KBM-7 (cell line): ENCODE measurements at places on chromosomes 16 and 17.

DNA sequence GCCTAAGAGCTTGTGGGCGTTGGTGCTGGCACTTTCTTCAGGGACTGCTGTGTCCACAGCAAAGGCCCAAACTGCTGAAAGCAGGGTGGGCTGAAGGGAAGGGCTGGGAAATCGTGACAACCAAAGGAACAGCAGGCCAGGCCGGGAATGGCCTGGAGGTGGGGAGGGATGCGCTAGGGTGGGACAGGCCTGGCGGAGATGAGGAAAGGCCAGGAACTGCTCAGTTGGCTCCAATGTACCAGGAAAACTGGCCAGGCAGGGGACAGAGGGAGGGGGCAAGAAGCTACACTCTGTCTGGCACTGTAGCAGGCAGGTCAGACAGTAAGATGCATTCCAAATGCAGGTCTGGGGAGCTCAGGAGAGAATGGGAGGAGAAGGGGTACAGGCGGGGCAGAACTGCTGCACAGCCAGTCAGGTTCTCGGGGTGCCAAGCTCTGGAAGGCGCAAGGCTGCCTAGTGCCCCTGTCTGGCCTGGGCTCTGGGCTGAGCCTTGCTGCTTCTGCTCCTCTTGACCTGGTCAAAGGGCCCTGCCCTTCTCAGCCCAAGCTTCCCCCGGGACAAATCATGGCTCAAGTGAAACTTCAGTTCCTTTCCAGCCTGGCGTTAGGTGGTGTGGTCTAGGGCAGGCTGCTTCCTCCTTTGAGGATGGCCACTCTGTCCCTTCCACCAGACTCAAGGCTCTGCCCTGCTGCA is 7.3 kb downstream of the PNMT start:
- no peak for DNase-seq

- no peak for DNase-seq
Observed at GRCh38 chr16:83397601-83398291, 410.0 kb upstream of the HSBP1 start.

DNA sequence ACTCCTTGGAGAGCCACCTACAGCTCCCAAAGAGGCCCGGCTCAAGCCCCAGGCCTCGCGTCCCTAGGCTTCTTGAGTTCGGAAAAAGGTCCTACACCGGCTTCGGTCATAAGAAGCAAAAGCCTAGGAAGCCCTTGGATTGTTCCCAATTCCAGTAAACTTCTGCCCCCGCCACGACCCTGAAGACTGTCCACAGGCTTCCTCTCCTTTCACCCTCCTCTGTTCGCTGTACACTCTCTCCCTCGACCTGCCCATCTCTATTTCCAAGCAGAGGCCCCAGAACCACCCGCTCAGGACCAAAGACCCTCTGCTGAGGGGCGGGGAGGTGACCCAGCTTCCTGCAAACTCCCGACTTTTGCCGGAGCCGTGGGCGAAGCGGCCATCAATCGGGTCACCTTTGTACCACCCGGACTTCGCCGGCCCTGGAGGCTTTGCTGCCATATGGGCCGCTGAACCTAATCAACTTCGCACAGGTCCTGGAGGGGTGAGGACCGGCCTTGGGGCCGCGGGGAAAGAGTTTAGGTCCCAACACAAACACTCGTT is 2.7 kb downstream of the HOXB2 start:
- DNase-seq = peak; percentile 45

- DNase-seq = no peak
Observed at GRCh38 chr16:59370717-59371116, 636.6 kb upstream of the GOT2 start.

- DNase-seq = no peak
Observed at GRCh38 chr16:79098907-79099306, 501.6 kb downstream of the MAF start.

DNA sequence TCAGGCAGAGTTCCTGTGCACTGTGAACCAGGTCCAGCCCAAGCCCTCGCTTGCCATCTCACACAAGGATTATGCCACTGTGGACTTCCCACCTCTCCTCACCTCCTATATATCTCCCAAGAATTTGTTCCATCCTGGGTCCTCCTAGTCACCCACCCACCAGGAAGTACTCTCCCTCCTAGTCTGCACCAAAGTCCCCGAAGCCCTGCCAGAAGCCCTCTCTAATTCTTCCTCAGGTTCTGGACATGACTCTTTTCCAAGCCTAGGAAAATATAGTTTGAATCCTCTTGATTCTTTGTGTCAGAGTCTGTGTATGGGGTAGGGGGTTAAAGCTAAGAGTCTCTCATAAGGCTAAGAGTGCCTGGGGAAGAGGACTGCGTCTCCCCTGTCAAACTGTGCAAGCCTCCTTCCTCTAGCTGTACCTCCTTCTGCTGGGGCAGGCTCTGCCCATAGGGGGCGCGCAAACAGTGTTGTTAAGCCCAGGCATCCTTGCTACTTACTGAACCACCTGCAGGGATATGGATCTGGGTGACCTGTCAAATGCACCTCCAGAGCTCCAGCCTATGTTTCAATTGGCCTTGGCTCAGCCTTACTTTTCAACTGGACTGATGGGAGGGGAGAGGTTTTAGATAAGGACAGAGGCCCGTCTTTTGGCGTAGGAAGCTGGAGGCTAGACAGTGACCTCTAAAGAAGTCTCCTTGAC is 16.6 kb upstream of the DLX4 start:
- DNase-seq = peak; percentile 88

DNA sequence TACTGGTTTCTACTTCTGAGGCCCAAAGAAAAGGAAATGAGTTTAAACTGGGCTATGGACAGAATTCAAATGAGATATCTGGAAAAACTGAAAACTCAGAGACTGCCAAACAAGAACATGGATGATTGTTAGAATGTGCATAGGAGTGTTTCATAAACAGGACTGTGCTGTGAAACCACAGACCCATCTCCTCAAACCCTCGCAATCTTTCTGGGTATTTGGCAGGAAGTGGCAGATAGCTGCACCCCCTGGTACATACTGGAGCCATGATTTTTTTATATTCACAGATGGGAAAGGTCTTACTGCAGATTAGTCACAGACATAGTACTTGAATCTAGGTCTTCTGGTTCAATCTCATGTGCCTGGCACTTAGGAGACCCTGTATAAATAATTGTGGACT is 145.0 kb downstream of the CCDC182 start:
- peak; percentile 61 for DNase-seq

DNA sequence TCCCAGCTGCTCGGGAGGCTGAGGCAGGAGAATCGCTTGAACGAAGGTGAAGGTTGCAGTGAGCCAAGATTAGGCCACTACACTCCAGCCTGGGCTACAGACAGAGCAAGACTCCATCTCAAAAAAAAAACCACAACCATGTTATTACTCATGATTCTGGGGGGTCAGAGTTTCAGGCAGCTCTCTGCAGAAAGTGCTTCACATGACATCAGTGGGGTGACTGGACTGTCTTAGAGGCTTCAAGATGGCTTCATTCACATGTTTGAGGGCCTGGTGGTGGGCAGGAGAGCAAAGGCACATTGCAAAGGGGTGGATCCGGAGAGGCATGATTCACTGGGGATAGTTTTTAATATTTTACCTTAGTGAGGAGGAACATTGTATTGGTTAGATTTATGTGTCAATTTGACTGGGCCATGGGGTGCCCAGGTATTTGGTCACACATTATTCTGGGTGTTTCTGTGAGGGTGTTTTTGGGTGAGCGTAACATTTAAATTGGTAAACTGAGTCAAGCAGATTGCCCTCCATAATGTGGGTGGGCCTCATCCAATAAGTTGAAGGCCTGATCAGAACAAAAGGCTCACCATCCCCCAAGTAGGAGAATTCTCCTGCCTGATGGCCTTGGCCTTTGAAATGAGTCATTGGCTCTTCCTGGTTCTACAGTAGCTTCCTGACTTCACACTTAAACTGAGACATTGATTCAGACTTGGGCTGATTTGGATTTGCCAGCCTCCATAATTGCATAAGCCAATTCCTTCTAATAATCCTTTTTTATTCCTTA is 109.8 kb downstream of the GOSR1 start:
- DNase-seq = no peak

GRCh38 chr17:1122533-1123392 is 57.0 kb downstream of the ABR start:
- DNase-seq = peak; percentile 81

DNA sequence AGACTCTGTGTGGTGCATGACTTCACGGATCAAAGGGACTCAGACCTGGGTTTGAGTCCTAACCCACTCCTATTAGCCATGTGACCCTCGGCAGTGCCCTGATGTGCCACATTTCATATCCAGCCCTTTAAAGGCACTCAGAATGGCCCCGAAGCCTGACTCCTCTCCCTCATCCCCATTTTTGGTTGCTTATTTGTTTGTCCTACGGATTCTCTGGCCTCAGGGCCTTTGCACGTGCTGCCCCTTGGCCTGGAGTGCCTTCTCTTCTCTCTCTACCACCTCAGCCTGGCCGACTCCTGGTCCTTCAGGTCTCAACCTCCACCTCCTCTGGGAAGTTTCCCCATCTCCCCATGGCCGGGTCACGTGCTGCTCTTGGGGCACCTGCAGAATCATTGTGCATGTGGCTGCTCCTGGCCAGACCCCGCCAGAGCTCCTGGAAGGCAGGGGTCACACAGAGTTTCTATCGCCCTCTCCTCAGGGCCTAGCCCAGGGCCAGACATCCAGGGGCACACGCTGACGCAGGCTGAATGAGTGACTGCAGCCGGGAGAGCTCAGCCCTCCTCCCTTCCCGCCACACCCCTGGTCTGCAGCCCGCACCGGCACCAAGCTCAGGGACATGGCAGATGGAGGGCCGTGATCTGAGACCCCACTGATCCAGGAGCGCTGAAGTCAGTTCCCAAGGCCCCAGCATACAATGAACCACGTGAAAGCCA is 22.0 kb upstream of the CIBAR2 start:
- no peak for DNase-seq

- no peak for DNase-seq
Observed at GRCh38 chr16:64900019-64900418, 221.8 kb downstream of the CDH11 start.

GRCh38 chr17:900336-900934 is 79.1 kb downstream of the NXN start:
- no peak for DNase-seq

DNA sequence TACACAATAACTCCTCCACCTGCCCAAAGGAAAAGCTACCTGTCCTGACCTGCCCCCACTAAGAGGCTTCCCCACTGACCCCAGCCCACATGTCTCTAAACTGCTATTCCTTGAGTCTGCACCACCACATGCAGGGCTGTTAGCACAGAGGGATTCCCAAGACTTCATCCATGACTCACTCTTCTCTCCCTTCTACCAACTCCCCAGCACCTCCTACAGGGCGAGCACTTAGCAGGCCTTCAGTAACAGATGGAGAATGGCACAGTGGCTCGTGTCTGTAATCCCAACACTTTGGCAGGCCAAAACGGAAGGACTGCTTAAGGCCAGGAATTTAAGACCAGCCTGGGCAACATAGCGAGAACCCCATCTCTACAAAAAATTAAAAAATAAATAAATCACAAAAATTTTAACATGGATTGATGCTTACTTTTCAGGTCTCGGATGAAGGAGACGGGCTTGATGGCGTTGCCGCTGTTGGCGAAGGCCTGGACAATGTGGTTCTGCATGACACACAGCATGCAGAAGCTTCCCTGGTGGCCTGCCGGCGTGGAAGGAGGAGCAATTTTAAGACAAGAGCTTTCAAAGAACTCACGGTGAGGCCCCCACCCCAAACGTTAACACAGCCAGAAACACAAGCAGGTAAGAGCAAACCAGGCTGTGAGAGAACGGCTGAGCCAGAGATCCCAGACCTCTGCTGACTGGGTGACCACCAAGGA is 12.0 kb downstream of the USP36 start:
- peak; percentile 42 for DNase-seq

DNA sequence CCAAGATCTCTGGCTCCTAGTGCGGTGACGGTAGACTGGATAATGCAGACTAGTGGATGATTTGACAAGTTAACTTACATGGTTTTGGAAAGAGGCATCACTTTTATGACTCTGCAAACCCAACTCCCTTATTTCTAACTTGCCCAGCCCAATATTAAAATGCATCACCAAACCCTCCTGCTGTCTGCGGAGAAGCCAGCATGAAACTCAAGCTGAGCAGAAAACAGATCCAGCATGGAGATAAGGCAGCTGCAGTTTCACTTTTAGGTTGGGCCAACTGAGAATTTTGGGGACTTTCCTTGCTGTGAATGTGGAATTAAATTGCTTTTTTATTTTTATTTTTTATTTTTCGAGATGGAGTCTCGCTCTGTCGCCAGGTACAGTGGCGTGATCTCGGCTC is 27.8 kb downstream of the CDH1 start:
- no peak for DNase-seq

DNA sequence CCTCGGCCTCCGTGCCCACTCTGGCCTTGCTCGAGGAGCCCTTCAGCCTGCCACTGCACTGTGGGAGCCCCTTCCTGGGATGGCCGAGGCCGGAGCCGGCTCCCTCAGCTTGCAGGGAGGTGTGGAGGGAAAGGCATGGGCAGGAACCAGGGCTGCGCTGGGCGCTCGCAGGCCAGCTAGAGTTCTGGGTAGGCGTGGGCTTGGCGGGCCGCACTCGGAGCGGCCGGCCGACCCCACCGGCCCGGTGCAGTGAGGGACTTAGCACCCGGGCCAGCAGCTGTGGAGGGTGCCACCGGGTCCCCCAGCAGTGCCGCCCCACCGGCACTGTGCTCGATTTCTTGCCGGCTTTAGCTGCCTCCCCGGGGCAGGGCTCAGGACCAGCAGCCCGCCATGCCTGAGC is 101.0 kb upstream of the IRX5 start:
- DNase-seq = no peak

DNA sequence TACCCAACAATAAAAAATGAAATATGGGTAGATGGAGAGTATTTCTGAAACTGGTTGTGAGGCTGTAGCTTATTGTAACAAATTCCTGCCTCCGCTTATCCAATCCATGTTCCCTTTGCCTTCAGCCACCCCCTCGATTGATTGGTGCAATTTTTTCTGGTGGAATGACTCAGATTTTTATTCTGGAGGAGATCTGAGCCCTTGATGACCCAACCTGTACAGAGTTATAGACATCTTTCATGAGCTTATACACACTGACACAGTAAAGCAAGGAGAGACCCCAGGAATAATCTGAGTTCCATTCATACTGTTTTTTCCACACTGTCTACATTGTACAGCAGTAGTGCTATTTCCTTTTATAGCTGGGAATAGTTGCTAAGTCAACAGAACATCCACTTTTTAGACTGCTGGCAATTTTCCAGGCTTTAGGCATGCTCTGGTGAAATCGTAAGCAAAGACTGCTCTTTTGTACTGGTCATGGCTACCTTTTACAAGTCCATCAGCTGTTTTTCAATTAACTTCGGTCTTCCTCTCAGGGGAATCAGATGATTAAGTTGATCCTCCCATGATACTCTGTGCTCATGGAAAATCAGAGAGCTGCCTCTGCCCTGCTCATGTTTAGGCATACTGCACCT is 30.1 kb downstream of the CCL4 start:
- DNase-seq = no peak

GRCh38 chr17:40351359-40352236 is 12.9 kb downstream of the GJD3 start:
- DNase-seq = no peak

- no peak for DNase-seq
Observed at GRCh38 chr16:53911513-53911912, 207.6 kb downstream of the FTO start.

GRCh38 chr16:85370881-85371651 is 242.1 kb upstream of the GSE1 start:
- no peak for DNase-seq

GRCh38 chr17:9239246-9239792 is 218.0 kb downstream of the NTN1 start:
- DNase-seq = no peak
